K562 (cell line): ENCODE measurements at places on chromosomes 6 and 20. TPM values are rescaled to one million over a fixed set of nuclear protein-coding genes. Genes with fewer than 3 reads are reported as not detected.

SLC22A2 gene
- polyA plus RNA-seq: not detected in 2 replicates

ADGB gene
- not detected in 2 replicates for polyA plus RNA-seq

TCP11 gene
- polyA plus RNA-seq: not detected in 2 replicates

SMIM26 gene
- 73.4 and 80.5 TPM in 2 replicates for polyA plus RNA-seq

TGM2 gene
- 43.9 and 48.0 TPM in 2 replicates for polyA plus RNA-seq

WFDC10B gene
- polyA plus RNA-seq: not detected in 2 replicates

FNDC1 gene
- not detected in 2 replicates for polyA plus RNA-seq

PDYN gene
- polyA plus RNA-seq: not detected in 2 replicates

CST7 gene
- 0.23 TPM in 1 of 2 replicates, not detected in the other for polyA plus RNA-seq

UCKL1 gene
- polyA plus RNA-seq: 49.0 and 57.1 TPM in 2 replicates

METTL24 gene
- polyA plus RNA-seq: not detected in 2 replicates

DNA sequence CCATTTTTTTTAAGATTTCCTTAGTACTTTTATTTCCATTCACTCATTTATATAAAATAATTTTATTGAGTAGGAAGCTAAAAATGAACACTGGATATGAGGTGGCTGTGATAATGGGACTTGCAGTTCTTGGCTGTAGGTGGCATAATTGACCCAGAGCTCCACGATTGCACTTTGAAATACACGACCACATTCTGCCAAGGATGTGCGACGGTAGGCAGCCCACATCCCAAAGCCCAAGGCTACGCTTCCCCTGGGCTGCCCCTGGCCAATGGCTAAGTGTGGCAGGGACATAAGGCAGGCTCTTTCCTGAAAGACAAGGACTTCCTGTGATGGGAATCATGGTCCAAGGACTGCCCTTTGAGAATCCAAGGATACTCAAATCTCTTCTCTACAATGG is 43.7 kb upstream of the ADTRP start:
- no peak for DNase-seq

DNA sequence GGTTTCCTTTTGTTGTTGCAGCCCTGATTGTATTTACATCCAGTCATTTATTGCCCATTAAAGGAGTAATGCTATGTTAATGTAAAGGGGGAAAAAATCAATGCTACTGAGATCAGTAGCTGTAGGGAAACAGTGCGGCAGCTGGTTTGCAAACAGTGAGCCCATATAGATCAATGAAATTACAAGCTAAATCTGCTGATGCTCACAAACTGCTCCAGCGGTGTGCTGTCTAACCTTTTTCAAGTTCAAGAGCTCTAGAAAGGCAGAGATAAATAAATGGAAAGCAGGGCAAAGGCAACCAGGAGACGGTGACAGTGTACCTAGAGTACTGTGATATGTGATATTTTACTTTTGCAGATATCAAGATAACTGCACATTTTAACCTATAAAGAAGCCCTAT is 449.0 kb upstream of the MMS22L start:
- DNase-seq: no peak

DNA sequence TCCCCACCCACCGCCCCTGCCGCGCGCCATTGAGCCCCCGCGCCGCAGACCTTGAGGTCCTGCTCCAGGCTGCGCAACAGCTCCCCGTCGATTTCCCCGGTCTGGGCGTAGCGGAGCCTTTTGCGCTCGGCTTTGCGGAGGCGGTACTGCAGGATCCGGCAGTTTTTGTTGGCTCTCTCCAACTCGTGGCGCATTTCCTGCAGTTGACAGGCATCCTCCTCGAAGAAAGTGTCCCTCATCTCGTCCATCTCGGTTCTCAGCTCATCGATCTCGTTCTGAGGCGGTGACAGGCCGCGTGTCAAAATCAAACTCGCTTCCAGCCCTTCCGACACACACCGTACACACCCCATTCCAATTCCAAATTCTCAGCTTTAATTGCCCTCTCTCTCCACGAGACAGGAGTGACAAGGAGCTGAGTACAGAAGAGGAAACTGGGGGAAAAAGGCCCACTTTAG is 4.3 kb downstream of the MTCL3 start:
- no peak for DNase-seq

- DNase-seq: no peak
Observed at GRCh38 chr20:35319871-35320197, 27.6 kb upstream of the FAM83C start.

GRCh38 chr6:31575335-31575901 is at the start of gene TNF:
TNF (plus strand) TSS chr6:31575565; CDS start chr6:31575742, 177 bp downstream.
- DNase-seq: no peak

- DNase-seq: no peak
Observed at GRCh38 chr6:145763742-145764141, 28.4 kb upstream of the EPM2A start.

DNA sequence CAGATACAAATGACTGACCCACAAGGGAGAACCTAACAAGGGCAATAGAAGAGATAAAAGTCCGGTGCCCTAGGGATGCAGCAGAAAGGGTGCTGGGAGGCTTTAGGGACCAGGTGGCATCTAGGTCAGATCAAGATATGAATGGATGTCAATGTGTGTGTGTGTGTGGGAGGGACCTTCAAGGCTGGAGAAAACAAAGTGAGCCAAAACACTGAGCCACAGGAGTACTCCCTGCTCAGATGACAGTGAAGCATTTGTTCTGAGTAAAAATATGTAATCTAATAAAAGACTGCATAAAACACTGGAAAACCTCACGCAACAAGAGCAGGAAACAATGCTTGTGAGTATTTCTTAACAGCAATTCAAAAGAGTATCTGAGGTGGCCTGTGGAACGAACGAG is 28.2 kb downstream of the ZNF337 start:
- DNase-seq: no peak

- DNase-seq: no peak
Observed at GRCh38 chr6:16806363-16806762, 45.1 kb upstream of the ATXN1 start.

DNA sequence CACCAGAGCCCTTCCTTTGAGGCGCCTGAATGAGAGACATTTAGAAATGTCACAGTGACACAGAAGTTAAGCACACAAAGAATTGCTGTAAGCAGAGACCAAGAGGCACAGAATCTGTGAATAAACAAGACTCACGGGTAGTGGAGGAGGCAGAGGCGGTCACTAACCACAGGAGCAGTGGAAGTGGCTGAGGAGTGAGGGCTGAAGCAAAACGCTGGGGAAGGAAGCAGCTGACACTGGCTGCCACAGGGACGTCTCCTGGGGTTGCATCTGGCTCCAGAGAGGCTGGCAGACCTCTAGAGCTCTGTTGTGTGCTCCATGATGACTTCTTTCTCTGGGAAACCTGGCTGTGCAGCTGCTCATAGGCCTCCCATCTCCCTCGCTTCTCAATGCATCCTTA is 65.0 kb upstream of the SLC2A12 start:
- no peak for DNase-seq

GRCh38 chr20:50469176-50469723 is 40.9 kb upstream of the PTPN1 start:
- DNase-seq: no peak

DNA sequence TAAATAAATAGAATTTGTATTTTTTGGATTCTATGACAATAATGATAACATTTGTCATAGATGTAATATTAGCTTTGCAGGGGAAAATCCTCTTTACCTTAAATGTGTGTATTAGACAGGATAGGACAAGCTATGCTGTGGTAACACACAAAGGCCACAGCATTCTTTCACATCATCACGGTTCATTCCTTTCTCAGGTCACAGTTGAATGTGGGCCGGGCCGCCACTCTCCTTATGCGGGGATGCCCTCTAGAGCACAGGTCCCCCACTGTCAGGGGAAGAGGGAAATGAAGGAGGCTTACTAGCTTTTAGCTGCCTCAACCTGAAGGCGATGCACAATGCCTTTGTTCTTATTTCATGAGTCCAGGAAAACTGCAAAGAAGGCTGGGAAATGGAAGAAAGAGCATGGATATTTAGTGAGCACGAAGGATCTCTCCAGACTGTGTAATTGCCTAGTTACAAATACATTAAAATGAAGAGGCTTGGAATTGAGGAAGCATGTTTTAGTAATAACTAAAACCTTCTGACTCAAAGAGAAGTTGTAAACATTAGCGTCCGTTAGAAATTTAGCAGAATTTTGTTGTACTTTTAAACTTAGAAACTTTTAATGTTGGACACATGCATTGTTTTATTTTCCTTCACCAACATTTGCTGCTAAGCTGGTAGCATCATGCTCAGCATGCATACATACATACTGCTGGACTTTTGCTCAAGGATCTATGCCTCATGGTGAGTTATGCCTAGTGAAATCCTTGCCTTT is 248.9 kb upstream of the FOXQ1 start:
- DNase-seq: no peak

- DNase-seq: no peak
Observed at GRCh38 chr6:3037638-3038365, 30.5 kb upstream of the RIPK1 start.

GRCh38 chr6:148955441-148955840 is 208.6 kb downstream of the UST start:
- no peak for DNase-seq

- DNase-seq: no peak
Observed at GRCh38 chr6:132456700-132457143, 55.4 kb upstream of the MOXD1 start.

GRCh38 chr6:156651486-156651885 is 125.7 kb upstream of the ARID1B start:
- no peak for DNase-seq

DNA sequence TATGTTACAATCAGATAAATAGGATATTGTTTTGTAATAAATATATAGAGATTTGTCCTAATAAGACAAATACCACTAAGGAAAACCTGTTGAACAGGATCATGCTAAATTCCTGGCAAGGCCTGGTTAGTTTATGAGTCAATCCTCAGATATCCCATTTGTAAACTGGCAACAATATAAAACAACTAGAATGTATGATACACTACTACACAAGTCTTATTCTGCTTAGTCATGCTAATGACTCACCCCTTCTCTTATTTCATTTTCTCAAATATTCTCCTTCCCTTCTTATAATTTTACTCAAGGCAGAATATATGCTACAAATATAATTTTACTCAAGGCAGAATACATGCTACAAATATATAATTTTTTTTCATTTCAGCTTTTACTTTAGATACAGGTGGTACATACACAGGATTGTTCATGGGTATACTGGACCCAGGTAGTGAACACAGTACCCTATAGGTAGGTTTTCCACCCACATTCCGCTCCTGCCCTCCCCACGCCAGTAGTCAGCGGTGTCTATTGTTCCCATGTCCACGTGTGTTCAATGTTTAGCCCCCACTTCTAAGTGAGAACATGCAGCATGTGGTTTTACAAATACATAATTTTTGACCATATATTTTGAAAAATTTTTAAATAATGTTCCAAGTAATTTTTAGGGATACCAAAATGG is 6.3 kb downstream of the OSER1 start:
- no peak for DNase-seq

GRCh38 chr20:63964412-63964811 is 5.3 kb downstream of the ZNF512B start:
- no peak for DNase-seq

- no peak for DNase-seq
Observed at GRCh38 chr6:47200536-47201334, 109.0 kb downstream of the TNFRSF21 start.

DNA sequence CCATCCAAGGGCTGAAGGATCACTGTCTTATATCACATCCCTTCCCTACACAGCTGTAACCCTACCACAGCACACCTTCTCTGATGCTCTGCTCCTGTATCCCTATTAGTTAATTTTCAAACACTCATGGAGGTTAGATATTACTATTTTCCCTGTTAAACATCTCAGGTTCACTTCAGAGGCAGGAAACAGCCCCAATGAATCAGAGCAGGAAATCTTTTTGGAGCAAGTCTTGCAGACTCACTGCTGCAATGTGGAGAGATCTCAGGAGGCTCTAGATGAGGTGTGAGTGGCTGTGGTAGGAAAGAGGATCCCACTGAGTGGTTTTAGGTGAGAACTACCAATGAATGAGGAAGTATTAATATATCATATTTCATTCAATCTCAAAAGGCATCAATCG is 19.7 kb upstream of the HTR1B start:
- no peak for DNase-seq

GRCh38 chr6:74369556-74369993 is 673.6 kb downstream of the CD109 start:
- DNase-seq: no peak

DNA sequence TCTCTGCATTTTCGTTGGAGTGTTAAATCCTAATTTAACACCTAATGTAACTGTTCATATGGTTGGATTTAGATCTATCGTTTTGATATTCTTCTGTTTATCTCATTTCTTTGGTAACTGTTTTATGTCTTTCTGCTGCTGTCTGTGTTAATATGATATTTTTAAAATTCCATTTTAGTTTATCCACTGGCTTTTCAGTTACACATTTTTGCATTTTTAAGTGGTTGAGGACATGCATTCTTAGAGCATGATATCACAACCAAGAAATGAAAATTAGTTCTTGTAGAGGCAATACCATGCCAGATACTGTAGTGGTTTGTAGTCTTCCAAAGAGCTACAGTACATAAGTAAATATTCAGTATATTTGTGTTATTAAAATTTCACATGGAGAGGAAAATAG is 58.6 kb downstream of the LIN28B start:
- DNase-seq: no peak

GRCh38 chr20:57699395-57699794 is 10.4 kb downstream of the PMEPA1 start:
- no peak for DNase-seq
